ENCODE measurements at places on chromosomes 12 and 14.

DNA sequence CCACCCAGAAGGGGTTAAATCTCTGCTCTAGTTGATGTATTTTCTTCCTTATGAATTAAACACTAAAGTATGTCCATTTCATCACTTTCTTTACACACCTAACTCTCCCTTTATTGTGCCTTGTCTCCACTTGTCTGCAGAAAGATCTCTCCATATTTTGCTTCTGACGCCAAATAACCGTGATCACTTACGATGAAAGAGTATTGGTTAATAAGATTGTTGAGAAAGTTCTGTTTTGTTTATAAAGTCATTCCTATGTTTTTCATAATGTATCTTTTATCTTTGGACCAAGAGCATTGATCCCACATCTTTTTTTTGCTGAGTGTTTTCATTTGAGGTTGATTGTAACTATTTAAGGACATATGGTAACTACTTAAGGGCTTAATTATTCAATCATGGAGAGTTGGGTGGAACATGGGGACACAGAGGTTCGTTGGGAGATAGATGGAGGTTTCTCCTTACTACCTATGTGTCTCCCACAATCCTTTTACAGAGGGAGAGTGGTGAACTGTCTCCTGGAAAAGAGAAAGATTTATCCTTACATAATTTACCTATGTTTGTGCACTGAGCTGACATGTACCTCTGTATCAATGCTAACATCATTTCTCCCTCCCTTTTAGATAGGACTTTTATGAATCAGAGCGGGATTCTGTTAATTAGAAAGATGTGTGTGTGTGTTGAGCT lies 120.7 kb upstream of the SLC38A2 start:
- DNase-seq = no peak

DNA sequence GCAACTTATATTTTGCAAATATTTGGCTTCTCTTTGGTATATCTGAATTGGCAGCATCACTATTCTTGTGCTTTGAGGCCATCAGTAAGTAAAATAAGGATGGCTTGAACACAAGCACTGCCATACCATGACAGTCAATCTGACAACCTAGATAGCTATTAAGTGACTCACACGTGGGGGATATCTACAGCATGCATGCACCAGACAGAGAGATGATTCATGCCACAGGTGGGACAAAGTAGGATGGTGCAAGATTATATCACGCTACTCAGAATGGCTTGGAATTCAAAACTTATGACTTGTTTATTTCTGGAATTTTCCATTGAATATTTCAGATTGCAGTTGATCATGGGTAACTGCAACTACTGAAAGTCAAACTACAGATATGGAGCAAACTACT lies 675.6 kb upstream of the MDGA2 start:
- DNase-seq = no peak

GRCh38 chr14:37469650-37470049 lies 125.4 kb downstream of the FOXA1 start:
- DNase-seq = no peak

- no peak for DNase-seq
Measured at GRCh38 chr14:67586369-67586768, 13.7 kb downstream of the PIGH start.

DNA sequence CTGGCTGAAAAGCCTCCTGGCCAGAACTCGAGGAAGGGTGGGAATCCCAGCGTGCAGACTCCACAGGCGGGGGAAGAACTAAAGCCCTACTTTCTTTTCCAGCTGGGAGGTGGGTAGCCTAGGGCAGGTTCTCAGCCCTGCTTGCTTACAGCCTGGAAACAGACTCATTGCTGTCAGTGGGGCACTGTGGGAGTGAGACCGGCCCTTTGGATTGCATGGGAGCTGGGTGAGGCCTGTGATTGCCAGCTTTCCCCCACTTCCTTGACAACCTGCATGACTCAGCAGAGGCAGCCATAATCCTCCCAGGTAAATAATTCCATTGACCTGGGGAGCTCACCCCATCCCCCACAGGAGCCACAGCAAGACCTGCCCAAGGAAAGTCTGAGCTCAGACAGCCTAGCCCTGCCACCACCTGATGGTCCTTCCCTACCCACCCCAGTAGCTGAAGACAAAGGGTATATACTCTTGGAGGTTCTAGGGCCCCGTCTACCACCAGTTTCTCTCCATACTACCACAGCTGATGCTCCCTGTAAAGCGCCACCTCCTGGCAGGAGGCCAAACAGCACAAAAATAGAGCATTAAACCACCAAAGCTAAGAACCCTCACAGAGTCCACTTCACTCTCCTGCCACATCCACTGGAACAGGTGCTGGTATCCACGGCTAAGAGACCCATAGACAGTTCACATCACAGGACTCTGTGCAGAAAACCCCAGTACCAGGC lies 294.1 kb downstream of the SEC23A start:
- DNase-seq = no peak

All from activated naive CD8-positive, alpha-beta T cell treated with anti-CD3 and anti-CD28 coated beads, Interleukin-2, amount 50 U/mL, for 24 hours (primary cell).